CD4-positive, alpha-beta T cell treated with Interleukin-6 for 4 hours (primary cell): ENCODE measurements at places on chromosomes 11 and 22.
A peak's percentile ranks its signal among the peaks of the same experiment; 100 is the strongest.

- DNase-seq: no peak
Measured at GRCh38 chr11:75509020-75509720, 16.6 kb downstream of the GDPD5 start.

DNA sequence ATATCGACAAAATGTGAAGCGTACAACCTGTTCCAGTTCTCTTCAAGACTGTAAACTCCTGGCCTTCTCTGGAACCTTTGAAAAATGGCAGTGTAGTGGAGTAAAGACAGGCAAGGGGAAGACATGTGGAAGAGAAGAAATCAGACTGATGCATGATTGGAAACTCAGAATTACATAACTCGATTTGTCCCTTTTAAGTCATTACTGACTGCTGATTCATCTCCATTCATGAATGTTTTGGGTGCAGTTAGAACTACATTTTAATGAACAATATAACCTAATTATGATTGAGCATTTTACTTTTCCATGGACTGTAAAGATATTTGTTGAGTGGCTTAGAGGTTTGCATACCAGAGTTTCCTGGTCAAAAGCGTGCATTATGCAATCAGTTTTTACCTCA lies 32.9 kb downstream of the FAT3 start:
- DNase-seq: no peak

DNA sequence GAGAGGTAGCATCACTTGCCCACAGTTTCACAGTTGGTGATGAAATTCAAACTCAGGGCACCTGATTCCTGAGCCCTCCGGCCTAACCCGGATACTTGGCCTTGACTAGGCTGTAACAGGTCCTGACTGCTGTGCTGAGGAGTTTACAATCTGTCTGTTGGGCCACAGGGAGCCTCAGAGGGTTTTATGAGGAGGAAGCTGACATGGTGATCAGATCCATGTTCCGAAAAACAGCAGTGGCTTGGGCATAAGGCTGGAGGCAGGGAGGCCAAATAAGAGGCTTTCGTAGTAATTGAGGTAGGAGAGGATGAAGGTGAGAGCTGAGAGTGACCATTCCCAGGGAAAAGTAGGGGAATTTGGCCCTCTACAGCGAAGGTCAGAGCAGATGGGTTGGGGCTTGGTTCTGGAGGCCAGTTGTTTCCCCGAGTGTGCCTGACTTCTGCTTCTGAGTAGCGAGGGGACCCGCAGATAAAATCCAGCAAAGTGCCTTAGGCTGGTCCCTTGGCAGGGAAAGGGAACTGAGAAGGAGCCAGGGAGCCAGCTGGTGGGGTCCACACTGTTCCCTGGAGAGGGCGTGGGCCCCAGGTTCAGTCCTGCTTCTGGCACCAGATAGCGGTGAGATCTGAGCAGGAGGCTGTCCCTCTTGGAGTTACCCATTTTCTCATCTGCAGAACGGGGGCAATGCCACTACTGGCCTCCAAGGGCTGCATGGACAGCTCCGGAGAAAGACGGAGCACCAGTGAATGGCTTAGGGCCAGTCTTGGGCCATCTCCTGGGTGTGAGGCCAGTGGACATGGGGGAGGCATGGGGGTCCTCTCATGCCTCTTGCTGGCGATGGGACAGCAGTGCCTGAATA lies 6.5 kb downstream of the PRDM11 start:
- no peak for DNase-seq

- no peak for DNase-seq
Measured at GRCh38 chr22:41257696-41258095, 17.0 kb upstream of the CHADL start.

DNA sequence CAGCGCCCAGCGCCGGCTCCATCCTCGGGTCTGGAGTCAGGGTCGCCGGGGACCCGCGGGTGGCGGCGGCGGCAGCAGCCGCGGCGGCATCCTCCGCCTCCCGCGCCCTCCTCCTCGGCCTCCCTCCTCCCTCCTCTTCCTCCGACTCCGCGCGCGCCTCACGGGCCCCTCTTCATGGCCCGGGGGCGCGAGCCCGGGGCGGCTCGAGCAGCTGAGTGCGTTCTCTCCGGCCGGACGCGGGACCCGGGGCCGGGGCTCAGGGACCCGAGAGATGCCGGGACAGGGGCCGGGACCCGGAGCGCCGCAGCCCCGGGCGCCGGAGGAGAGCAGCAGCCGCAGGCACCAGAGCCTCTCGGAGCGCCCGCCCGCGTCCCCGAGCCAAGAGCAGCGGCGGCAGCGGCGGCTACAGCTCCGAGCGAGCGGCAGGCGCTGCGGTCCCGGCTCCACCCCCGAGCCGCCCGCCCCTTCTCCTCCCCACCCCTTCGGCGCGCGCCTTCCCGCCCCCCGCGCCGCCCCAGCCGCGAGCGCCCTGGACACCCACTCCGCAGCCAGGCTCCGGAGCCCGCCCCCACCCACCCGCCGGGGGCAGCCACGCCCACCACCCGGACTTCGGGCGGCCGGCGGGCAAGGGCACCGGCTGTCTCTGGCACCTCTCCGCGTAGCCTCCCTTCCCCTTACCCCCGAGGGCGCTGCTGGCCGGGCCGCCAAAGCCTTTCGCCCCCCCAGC lies at the start of gene CHST1:
Gene CHST1, minus strand, starts transcription at position 417 of the 727 bp plus-strand sequence. CDS start 14,699 bp downstream, outside the sequence.
- DNase-seq: peak; percentile 13

- DNase-seq: peak; percentile 41
Measured at GRCh38 chr22:39519681-39520225, 609 bp upstream of the ATF4 start.

DNA sequence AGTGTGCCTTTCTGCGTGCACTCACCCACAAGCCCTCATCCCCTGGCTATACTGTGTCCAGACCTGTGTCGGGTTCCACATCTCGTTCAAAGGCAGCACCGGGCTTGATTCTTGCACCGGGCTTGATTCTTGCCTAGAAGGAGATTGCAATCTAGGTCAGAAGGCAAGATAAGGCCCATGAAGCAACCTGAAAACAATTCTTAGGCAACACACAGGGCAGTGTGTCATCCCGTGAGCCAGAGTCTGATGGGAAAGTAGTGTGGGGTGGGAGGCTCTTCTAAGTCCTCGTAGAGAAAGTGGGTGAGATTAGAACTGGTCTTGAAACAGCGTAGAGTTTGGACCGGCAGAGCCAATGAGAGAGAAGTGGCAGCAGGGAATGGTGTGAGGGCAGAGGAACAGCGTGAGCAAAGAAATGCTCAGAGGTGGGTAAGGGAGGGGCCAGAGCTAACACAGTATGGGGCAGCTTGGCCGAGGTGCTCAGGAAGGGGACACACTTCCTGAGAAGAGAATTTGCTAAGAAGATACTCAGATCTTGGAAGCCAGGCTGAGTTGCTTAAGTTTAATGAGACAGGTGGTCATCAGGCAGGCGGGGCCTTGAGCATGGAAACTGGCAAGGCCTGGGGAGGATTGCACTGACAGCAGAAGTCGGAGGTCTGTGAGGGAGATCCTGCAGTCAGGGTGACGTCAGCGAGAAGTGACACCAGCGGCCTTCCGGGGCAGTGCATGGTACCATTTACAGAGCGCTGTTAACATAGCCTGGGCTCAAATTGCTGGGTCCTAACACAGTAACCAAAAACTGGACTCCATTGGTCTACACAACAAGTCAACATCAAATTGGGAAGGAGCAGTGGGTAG lies 40.7 kb upstream of the DKK3 start:
- no peak for DNase-seq

- peak; percentile 62 for DNase-seq
Measured at GRCh38 chr22:43110444-43110926, at the start of gene BIK. TSS of gene BIK (plus strand) at chr22:43110750. CDS start at chr22:43124023, 13,273 bp downstream.
